Activated T-cell treated with anti-CD3 and anti-CD28 coated beads, Interleukin-2, amount 50 U/mL, for 72 hours (primary cell): ENCODE measurements at places on chromosomes 3 and 15. TPM values are rescaled to one million over a fixed set of nuclear protein-coding genes. Genes with fewer than 3 reads are reported as not detected.

Gene AHSG
- 0.14 TPM for total RNA-seq

Gene RFTN1
- total RNA-seq: 132 TPM

Gene ZNF662
- 5.0 TPM for total RNA-seq

GRCh38 chr3:170054204-170054603 lies 16.4 kb downstream of the GPR160 start:
- no peak overlapping the region for H3K27ac ChIP-seq
- no peak overlapping the region for H3K4me3 ChIP-seq
- no peaks in the 10 kb centered on the region for H3K36me3 ChIP-seq
- H3K27me3 ChIP-seq: no peaks in the 10 kb centered on the region
- no peak for DNase-seq

DNA sequence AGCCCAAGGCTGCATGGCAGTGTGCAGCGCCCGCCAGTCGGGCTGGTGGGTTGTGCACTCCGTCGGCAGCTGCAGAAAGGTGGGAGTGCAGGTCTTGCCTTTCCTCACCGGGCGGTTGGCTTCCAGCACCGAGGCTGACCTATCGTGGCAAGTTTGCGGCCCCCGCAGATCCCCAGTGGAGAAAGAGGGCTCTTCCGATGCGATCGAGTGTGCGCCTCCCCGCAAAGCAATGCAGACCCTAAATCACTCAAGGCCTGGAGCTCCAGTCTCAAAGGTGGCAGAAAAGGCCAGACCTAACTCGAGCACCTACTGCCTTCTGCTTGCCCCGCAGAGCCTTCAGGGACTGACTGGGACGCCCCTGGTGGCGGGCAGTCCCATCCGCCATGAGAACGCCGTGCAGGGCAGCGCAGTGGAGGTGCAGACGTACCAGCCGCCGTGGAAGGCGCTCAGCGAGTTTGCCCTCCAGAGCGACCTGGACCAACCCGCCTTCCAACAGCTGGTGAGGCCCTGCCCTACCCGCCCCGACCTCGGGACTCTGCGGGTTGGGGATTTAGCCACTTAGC lies 4.3 kb downstream of the ISL2 start:
- H3K4me1 ChIP-seq: peaks cover 66% of the 10 kb centered on the region
- peaks cover 86% of the 10 kb centered on the region for H3K27me3 ChIP-seq
- H3K4me3 ChIP-seq: peak overlapping the region; percentile 92
- peaks cover 12% of the 10 kb centered on the region for H3K36me3 ChIP-seq
- DNase-seq: peak; percentile 73

DNA sequence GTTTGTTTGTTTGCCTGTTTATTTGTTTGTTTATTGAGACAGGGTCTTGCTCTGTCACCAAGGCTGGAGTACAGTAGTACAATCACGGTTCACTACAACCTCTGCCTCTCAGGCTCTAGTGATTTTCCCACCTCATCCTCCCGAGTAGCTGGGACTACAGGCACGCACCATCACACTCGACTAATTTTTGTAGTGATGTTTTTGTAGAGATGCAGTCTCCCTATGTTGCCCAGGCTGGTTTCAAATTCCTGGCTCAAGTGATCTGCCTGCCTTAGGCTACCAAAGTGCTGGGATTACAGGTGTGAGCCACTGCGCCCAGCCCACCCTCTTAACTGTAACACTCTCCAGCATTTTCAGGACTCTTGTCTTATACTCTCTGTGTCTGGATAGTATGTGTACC lies 26.7 kb downstream of the PLD1 start:
- H3K27me3 ChIP-seq: peaks cover 15% of the 10 kb centered on the region
- H3K27ac ChIP-seq: no peak overlapping the region
- no peaks in the 10 kb centered on the region for H3K36me3 ChIP-seq
- no peak for DNase-seq

Gene PLSCR4
- total RNA-seq: not detected

Gene ASB14
- total RNA-seq: not detected

Gene ALDH1L1
- total RNA-seq: 0.21 TPM

DNA sequence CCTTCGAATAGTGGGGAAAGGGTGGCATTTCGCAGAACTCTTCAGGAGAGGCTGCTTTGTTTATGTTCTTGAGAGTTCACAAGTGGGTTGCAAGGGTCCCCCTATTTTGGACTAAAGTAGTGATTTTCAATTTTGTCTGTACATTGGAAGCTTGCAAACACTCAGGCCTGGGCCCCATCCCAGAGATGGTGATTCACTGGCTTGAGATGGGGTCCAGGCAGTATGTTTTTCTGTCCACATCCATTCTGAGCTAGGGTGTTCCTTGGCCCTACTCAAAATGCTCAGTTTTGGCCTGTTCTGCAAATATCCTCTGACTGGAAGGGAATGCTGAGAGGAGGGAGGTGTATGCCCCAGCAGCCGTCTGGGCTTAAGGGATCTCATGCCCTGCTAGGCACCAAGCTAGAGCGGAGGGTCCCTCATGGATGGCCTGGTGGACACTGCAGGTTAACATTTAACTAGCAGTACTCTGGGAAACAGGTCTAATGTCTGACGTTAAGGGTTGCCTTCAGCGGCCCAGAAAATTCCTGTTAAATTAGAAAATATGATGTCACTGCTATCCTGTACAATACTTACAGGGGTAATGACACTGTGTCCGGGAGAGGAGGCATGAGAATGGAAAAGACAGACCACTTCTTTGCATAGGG lies 181.4 kb downstream of the OPA1 start:
- H3K36me3 ChIP-seq: no peaks in the 10 kb centered on the region
- H3K27me3 ChIP-seq: peaks cover 9% of the 10 kb centered on the region
- no peak overlapping the region for H3K4me3 ChIP-seq
- no peak overlapping the region for H3K27ac ChIP-seq

Gene HDC
- 1.7 TPM for total RNA-seq

- DNase-seq: peak; percentile 41
- no peak overlapping the region for H3K4me3 ChIP-seq
- no peaks in the 10 kb centered on the region for H3K4me1 ChIP-seq
- no peak overlapping the region for H3K27ac ChIP-seq
Measured at GRCh38 chr15:82663186-82663600, 16.0 kb upstream of the CPEB1 start.

Gene CNTN3
- not detected for total RNA-seq

GRCh38 chr3:194828926-194829325 lies 143.2 kb downstream of the FAM43A start:
- DNase-seq: no peak
- no peaks in the 10 kb centered on the region for H3K36me3 ChIP-seq
- no peak overlapping the region for H3K27ac ChIP-seq
- no peak overlapping the region for H3K4me3 ChIP-seq

DNA sequence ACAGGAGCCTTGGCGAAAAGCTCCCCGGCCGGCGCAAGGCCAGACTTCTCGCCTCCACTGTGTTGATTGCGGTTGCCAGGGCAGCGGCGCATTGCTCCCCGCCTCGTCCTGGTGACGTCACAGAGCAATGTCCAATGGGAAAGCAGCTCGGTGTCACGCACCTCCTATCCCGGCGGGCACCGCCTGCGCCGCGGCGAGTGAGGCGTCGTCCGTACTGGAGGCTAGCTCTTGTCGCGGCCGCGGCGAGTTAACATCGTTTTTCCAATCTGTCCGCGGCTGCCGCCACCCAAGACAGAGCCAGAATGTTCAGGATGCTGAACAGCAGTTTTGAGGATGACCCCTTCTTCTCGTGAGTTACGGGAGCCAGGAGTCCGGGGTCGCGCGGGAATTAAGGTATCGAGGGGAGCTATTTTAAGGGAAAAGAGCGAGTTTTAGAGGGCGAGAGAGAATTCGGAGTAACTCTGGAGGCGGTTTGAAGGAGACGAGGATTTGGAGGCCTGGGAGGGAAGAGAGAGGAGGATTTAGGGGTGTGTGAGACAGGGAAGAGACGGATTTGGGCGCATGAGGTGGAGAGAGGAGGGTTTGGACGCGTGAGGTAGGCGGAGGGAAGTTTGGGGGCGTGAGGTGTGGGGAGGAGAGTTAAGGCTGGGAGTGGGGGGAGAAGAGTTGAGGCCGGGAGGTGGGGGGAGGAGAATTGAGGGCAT lies at the start of gene MLF1:
Gene MLF1 (plus strand): TSS at position 196 of the 704 bp plus-strand sequence. CDS start 107 bp downstream, at position 303.
- peak within 1 kb of the TSS; percentile 96 for H3K4me3 ChIP-seq
- peaks cover 5% of the 10 kb centered on the region for H3K36me3 ChIP-seq
- DNase-seq: peak; percentile 89
- H3K27me3 ChIP-seq: peaks cover 51% of the 10 kb centered on the region
- H3K4me1 ChIP-seq: peaks cover 13% of the 10 kb centered on the region

- H3K4me3 ChIP-seq: no peak overlapping the region
- H3K36me3 ChIP-seq: no peaks in the 10 kb centered on the region
- no peak overlapping the region for H3K27ac ChIP-seq
- no peak for DNase-seq
Measured at GRCh38 chr3:176147251-176147650, 1050.0 kb downstream of the TBL1XR1 start.

DNA sequence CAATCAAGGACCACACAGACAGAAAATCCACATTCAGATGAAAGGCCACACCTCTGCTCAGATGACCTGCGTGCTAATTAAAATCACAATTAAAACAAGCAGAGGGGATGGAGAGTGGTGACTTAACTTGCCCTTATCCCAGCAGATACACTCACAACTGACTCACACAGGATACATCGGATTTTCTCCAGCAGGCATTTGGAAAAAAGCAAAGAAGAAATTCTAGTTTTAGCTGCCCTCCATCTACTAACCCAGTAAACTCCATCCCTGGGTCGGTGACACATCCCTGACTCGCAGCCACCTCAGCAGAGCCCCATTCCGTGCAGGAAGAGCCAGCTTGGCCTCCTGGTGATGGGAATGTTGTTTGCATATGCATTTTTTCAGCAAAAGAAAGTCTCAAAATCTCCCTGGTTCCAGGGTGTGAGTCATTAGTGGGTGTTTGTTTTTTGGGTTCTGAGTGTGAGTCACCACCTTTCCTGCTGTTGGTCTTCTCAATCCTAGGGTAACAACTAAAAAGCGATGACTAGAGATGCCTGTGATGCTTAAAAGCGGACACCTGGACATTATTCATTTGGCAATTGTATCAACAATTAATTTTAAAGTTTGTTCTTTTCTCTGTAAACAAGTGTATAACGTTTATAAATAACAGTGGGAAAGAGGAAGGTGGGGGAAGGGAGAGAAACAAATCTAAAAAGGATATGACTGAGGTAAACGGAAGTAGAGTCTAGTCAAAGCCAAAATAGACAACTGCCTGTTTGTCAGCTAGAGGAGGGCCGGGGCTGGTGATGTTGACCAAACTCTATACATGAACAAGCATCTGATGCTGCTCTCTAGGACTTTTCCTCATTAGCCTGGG lies 49.8 kb upstream of the SLC4A7 start:
- peak overlapping the region; percentile 70 for H3K4me3 ChIP-seq
- peaks cover 24% of the 10 kb centered on the region for H3K4me1 ChIP-seq
- H3K27me3 ChIP-seq: no peaks in the 10 kb centered on the region

DNA sequence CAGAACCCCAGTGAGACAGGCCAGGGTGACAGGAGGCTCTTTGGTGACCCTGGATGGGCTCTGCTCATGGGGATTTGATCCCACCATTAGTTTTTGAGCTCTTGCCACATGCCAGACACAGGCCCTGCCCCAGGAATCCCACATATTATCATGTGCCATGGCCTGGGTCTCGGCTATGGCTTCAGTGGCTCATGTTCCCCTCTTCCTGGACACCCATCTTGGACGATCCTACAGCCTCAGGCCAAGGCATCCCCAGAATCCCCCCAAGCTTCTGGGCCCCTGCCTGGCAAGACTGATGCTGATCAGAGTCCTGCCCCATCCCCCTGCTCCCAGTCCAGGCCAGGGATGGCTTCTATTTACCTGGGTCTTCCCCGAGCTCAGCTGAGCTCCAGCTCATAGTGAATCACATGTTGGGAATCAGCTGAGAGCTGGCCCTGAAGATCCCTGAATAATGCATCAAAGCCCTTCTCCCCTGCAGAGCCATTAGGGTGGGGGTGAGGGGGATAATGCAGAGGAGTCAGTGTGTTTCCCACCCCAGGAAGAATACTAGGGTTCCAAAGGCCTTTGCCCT lies 50.9 kb upstream of the CHRNB4 start:
- no peaks in the 10 kb centered on the region for H3K4me1 ChIP-seq
- no peak overlapping the region for H3K4me3 ChIP-seq
- H3K27ac ChIP-seq: no peak overlapping the region
- H3K36me3 ChIP-seq: no peaks in the 10 kb centered on the region
- no peak for DNase-seq
- no peaks in the 10 kb centered on the region for H3K27me3 ChIP-seq

GRCh38 chr15:78921940-78922339 lies 22.9 kb downstream of the CTSH start:
- no peak for DNase-seq
- no peaks in the 10 kb centered on the region for H3K27me3 ChIP-seq
- peaks cover 13% of the 10 kb centered on the region for H3K36me3 ChIP-seq
- no peak overlapping the region for H3K4me3 ChIP-seq
- no peak overlapping the region for H3K27ac ChIP-seq

DNA sequence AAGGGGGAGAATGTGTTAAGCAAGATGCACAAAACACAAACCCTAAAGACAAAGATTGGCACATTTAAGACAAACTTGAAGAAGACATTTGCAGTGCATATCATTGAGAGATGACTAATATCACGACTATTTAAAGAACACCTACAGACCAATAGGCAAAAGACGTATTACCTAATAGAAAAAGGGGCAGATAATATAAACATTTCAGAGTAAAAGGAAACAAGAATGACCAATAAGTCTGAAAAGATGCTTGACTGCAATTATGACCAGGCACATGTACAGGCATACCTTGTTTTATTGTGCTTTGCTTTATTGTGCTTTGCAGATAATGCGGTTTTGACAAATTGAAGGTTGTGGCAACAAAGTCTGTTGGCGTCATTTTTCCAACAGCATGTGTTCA lies 4.9 kb downstream of the HACD3 start:
- H3K4me1 ChIP-seq: peaks cover 55% of the 10 kb centered on the region
- no peak overlapping the region for H3K4me3 ChIP-seq
- no peak for DNase-seq
- H3K27ac ChIP-seq: no peak overlapping the region
- H3K36me3 ChIP-seq: peaks cover 2% of the 10 kb centered on the region
- no peaks in the 10 kb centered on the region for H3K27me3 ChIP-seq

GRCh38 chr3:22981861-22982260 lies 221.3 kb upstream of the UBE2E2 start:
- H3K27me3 ChIP-seq: no peaks in the 10 kb centered on the region
- peaks cover 4% of the 10 kb centered on the region for H3K4me1 ChIP-seq
- H3K4me3 ChIP-seq: no peak overlapping the region
- DNase-seq: no peak
- H3K27ac ChIP-seq: no peak overlapping the region

Gene ACKR4
- not detected for total RNA-seq

- H3K4me1 ChIP-seq: peaks cover 10% of the 10 kb centered on the region
- peaks cover 4% of the 10 kb centered on the region for H3K27me3 ChIP-seq
- no peak overlapping the region for H3K4me3 ChIP-seq
- no peaks in the 10 kb centered on the region for H3K36me3 ChIP-seq
- DNase-seq: no peak
- no peak overlapping the region for H3K27ac ChIP-seq
Measured at GRCh38 chr3:31039145-31039544, 144.7 kb upstream of the GADL1 start.
